RWPE1 (cell line): ENCODE measurements at places on chromosomes 5 and 9.

DNA sequence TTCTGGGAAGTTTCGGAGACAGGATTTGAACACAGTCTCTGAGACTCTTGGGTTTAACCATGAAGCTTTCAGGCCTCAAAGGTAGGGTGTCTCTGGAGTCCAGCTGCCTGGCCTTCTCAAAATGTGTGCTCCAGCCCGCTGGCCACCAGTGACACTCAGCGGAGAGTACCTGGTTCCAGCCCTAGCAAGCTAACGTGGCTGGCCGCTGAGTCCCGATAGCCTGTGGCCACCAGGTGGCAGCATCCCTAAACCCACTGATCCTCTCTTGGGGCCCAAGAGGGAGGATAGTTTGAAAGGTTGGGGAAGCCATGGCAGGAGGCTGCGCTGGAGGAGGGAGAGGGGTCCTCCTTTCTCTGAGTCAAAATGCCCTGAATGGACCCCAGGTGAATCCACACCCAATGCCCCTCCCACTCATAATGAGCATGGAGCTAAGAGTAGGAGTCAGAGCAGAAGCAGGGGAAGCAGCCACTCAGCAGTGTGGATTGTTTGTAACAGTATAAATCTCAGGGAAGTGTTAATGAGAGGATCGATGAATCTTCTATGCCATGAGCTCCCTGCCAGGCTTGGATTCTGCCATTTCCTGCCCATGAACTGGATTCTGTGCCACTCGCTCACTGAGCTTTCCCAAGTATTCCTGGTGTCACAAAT lies 5.4 kb upstream of the TIFAB start:
- DNase-seq = peak; percentile 83

DNA sequence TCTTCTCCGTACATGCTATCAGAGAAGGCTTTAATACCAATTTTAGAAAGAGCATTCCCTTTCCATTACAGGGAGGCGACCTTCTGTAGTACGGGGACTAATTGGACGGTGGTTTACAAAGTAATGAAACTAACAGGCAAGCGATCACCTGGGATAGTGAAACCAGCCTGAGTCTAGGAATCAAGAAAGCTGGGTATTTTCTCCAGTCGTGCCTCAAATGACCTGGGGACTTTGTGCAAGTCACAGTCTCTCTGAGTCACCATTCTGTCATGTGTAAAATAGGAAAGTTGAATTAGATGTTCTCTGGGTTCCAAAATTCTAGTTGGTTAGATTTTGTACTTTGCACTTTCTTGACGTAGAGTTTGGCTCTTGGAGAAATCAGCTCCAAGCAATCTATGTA lies 22.7 kb upstream of the SSBP2 start:
- DNase-seq = no peak

DNA sequence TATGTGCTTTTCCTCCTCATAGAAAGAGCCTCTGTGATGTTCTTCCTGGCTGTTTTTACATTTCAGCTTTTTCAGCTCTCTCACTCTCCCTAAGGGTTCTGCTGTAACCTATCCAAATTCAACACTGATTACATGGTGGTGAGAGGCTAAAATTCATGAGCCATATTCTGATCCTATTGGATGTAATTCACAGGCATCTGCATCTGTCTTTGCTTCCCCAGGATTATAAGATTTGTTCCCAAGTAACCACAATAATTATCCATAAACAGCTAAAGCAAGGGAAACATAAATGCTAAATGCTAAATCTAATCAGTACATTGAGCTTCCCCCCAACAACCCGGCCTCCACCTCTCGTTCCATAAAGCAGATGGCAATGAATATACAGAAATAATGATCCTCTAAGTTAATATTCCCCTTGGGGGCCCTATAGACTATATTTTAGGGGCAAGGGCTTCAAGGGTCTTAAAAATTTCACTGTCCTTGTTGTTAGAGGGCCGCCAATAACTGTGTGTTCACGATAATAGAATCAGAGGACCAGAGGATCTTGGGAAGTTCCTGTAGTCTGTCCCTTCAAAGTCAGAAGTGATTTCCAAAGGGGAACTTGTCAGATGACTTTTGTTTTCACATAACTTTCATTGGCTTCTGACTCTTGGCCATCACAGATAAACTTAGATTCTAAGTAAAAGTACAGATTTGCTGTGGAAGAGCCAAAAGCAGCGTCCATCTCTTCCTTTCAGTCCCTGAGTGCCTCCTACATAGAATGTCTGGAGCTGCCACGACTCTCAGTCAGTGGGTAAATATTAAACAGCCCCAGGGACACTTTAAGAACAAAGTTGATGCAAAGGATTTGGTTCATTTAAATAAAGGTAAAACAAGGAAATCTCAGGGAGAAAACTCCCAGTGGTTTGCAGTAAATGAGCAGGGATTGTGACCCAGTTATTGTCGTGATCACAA lies 125.6 kb downstream of the ALDH1A1 start:
- DNase-seq = no peak

GRCh38 chr9:92612292-92612691 lies 57.6 kb downstream of the IPPK start:
- peak; percentile 35 for DNase-seq

DNA sequence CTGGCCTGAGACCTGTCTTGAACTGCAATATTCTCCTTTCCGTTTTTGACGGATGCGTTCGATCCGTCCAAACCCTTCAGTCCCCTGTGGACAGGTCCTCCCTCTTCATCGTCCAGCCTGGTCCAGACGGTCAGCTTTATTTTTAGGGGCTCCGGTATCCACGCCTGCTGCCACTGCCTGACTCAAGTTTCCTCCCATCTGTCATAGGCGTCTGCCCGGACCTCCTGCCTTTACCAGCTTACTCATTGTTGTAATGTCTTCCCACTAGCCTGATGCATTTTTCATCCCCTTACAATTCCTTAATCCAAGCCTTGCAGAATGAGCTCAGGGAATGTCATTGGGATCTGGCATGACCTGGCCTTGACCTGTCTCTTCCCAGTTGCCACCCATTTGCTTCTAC lies 145.8 kb downstream of the TENT4A start:
- DNase-seq = no peak

DNA sequence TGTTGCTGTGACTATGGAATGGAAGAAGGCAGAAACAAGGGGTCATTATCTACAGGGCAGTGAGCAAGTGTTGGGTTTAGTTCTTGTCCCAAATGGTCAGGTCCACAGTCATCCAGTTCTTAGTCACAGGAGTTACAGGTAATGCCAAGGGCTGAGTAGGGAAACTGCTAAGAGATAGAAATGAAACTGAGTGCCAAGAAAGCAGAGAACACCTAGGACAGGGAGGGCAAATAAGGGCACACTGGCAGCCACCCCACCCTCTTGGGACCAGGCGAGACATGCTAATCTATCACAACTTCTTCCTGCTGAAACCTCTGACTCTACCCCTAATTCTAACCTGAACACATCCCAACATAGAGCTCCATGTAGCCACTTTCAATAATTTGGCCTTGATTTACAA lies 103.2 kb downstream of the KLF4 start:
- DNase-seq = no peak

DNA sequence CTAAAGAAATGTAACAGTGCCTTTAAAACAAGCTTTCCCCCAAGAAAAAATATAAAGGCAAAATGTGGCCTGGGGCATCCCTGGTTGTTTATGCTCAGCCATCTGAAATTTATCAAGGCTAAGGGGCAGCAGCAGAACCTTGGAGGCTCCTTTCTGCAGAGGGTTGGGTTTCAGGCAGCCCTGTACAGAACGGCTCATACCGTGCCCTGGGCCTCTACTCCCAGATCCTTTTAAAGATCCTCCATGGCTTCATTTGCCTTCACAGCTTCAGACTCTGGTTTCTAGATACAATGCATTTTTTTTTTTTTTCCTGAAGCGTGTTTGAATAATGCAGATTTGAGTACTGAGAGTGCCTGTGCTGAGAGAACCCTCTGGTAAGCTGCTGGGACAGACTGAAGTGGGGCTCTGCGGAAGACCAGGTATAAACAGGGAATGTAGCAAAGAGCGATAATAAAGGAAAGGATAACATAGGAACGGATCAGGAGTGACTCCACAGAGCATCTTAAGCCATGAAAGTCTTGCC lies 172.7 kb downstream of the DIRAS2 start:
- DNase-seq = no peak

DNA sequence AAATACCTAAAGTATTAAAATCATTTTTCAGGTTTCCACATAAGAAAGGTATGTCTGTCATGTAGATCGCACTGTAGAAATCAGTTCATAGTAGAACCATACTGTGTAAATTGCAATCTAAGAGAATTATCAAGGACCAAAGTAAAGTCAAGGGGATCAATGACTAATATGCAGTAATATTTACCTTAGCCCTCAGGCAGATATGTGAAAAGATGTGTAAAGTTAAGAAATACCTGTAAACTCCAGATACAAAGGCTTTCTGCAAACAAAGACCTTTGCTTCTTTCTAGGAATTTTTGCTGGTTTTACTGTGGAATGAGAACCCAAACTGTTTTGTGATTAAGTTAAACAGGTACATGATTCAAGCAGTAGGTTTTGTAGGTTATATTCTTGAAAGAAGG lies 11.6 kb downstream of the POLK start:
- DNase-seq = peak; percentile 65

DNA sequence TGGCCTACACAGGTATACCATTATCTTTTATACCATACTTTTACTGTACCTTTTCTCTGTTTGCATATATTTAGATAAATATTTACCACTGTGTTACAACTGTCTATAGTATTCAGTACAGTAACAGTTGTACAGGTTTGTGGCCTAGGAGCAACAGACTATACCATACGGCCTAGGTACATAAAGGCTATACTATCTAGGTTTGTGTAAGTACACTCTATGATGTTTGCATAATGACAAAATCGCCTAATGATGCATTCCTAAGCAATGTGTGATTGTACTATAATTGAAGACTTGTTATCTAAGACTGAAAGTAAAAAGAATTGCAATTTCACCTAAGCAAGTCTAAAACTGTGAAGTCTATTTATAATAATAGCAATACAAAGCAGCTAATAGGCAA lies 3.9 kb downstream of the C9orf72 start:
- no peak for DNase-seq

- DNase-seq = no peak
These were observed 265.9 kb downstream of the ICE1 start for GRCh38 chr5:5688194-5688924.

- DNase-seq = peak; percentile 89
These were observed 1.0 kb downstream of the SET start for GRCh38 chr9:128689820-128690683.

GRCh38 chr5:139919308-139919707 lies 123.7 kb downstream of the PSD2 start:
- no peak for DNase-seq

GRCh38 chr5:124790301-124790894 lies 44.0 kb upstream of the ZNF608 start:
- peak; percentile 54 for DNase-seq

GRCh38 chr5:109947667-109948066 lies 257.9 kb downstream of the MAN2A1 start:
- no peak for DNase-seq

GRCh38 chr5:150295172-150295634 lies 5.6 kb upstream of the CAMK2A start:
- peak; percentile 91 for DNase-seq

DNA sequence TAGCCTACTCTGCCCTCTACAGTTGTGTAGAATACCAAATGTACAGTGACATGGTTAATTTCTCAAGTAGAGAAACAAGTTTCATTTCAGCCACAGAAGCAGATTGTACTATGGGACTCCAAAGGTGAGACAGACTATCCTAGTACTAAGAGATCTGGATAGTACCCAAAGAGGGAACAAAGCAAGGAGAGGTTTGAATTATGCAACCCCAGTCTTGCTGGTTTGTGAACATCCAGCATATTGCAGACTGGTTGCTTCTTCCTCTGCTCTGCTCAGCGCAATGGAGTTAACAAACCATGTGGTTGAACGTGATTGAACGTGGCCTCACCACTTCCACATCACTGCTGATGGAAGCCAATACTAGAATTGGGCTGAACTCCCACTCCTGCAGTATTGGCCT lies 43.3 kb upstream of the ALDOB start:
- no peak for DNase-seq

DNA sequence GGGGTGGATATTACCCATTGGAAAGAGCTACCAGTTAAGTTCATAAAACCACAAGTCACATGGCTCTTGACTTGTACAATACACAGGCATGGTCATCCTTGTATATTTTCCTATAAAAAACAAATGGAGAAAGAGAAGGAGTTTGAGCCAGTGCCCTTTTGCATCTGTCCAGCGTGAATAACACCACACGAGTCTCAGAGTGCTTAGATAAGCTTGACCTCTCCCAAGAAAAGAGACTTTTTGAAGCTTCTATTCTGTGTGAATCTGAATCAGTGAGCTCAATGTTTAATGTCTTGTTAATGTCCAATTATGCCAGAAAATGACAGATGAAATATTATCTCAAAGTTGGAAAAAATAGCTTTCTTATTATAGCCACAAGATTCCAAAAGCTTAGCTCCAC lies 30.9 kb upstream of the LPAR1 start:
- DNase-seq = no peak

- DNase-seq = no peak
These were observed 89.1 kb downstream of the SLC24A2 start for GRCh38 chr9:19699756-19700155.

DNA sequence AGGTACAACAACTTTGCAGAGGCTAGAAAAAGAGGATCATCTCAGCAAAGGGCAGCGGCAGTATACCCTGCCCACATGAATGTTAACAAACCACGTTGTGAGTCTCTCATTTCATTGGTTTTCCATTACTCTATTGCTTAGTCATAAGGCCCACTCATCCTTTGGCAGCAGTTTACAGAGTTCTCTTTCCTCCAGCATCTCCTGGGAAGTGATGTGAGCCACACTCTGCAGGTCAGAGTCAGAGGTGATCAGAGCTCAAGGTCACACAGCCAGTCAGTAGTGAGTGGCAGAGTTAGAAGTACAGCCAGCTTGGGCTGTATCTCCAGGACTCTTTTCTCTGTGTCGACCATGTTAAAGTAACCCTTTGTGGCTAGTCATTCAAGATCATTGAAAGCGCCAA lies 599.6 kb upstream of the GRAMD2B start:
- no peak for DNase-seq

GRCh38 chr5:170501931-170502330 lies 1.9 kb upstream of the KCNIP1 start:
- DNase-seq = no peak

- no peak for DNase-seq
These were observed 26.4 kb downstream of the FGF18 start for GRCh38 chr5:171445644-171446516.

- DNase-seq = no peak
These were observed 12.3 kb downstream of the ARSB start for GRCh38 chr5:78972654-78973428.

GRCh38 chr5:53233645-53234405 lies 124.3 kb upstream of the MOCS2 start:
- no peak for DNase-seq

- DNase-seq = no peak
These were observed 323.9 kb upstream of the PTGER4 start for GRCh38 chr5:40355846-40356245.

DNA sequence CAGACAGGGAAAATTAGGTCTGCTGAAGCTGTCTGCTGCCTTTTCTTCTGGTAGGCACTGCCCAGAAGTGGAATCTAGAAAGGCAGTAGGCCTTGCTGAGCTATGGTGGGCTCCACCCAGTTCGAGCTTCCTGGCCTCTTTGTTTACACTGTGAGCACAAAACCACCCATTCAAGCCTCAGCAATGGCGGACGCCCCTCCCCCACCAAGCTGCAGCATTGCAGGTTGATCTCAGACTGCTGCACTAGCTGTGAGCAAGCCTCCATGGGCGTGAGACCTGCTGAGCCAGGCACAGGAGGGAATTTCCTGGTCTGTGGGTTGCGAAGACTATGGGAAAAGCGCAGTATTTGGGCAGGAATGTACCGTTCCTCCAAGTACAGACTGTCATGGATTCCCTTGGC lies 18.5 kb downstream of the AGTPBP1 start:
- DNase-seq = no peak

- no peak for DNase-seq
These were observed 52.9 kb downstream of the CETN3 start for GRCh38 chr5:90356622-90357021.
